ENCODE measurements at places on chromosomes 2 and 18.

GRCh38 chr2:240946654-240947053 lies 40.5 kb downstream of the CROCC2 start:
- DNase-seq = no peak

DNA sequence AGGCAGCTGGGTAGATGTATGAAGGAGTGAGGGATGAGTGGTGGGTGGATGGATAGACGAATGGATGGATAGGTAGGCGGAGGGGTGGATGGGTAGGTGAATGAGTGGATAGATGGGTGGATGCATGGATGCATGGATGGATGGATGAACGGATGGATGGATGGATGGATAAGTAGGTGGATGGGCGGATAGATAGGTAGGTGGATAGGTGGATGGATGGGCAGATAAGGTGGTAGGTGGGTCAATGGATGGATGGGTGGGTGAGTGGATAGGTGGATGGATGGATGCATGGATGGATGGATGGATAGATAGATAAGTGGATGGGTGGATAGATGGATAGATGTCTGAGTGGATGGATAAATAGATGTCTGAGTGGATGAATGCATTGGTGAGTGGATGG lies 30.1 kb downstream of the MLPH start:
- DNase-seq = no peak

DNA sequence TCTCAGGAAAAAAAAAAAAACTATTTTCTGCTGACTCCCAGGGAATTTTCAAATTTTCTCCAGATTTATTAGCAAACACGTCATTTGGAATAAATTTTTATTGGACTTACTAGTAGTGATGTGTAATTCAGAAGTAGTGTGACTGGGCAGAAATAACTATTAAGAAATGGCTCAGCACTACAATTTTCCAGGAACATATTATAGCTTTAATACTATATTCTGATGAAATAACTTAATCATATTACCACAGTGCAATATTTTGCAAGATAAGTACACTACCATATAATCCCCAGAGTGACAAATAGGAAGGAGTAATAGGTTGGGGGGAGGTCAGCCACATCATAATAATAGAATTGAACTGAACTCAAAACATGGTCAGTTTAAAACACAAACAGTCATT lies 19.7 kb upstream of the TNFAIP6 start:
- DNase-seq = no peak

GRCh38 chr2:207035875-207036274 lies 96.6 kb downstream of the CPO start:
- no peak for DNase-seq

GRCh38 chr18:21194871-21195771 lies 46.9 kb upstream of the GREB1L start:
- no peak for DNase-seq

GRCh38 chr18:61876899-61877298 lies 15.9 kb downstream of the RNF152 start:
- DNase-seq = no peak

- DNase-seq = no peak
Measured at GRCh38 chr2:18339326-18339725, 221.1 kb downstream of the RDH14 start.

- no peak for DNase-seq
Measured at GRCh38 chr2:128543036-128543435, 224.4 kb upstream of the HS6ST1 start.

GRCh38 chr2:10561288-10562035 lies 113.3 kb upstream of the ODC1 start:
- no peak for DNase-seq

- no peak for DNase-seq
Measured at GRCh38 chr18:36387310-36387709, 89.8 kb downstream of the FHOD3 start.

- DNase-seq = no peak
Measured at GRCh38 chr2:98277162-98277859, 68.9 kb upstream of the CNGA3 start.

DNA sequence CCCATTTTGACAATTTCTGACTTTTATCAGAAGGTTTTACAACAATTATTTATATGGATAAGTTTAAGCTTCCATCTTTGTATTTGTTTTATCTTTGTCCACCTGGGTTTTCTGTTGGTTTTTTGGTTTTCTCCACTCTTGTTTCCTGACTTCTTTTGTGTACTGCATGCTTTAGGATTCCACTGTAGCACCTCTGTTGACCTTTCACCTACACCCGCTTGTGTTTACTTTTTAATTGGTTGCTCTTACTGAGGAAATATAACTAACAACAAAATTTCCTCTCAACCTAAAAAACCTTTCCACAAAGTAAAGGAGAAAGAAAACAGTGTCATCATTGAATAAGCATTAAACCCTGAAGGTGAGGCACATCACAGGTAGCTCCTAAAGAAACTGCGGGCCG lies 39.8 kb upstream of the TTR start:
- DNase-seq = no peak

GRCh38 chr2:97871096-97871780 lies 124.5 kb downstream of the TMEM131 start:
- no peak for DNase-seq

DNA sequence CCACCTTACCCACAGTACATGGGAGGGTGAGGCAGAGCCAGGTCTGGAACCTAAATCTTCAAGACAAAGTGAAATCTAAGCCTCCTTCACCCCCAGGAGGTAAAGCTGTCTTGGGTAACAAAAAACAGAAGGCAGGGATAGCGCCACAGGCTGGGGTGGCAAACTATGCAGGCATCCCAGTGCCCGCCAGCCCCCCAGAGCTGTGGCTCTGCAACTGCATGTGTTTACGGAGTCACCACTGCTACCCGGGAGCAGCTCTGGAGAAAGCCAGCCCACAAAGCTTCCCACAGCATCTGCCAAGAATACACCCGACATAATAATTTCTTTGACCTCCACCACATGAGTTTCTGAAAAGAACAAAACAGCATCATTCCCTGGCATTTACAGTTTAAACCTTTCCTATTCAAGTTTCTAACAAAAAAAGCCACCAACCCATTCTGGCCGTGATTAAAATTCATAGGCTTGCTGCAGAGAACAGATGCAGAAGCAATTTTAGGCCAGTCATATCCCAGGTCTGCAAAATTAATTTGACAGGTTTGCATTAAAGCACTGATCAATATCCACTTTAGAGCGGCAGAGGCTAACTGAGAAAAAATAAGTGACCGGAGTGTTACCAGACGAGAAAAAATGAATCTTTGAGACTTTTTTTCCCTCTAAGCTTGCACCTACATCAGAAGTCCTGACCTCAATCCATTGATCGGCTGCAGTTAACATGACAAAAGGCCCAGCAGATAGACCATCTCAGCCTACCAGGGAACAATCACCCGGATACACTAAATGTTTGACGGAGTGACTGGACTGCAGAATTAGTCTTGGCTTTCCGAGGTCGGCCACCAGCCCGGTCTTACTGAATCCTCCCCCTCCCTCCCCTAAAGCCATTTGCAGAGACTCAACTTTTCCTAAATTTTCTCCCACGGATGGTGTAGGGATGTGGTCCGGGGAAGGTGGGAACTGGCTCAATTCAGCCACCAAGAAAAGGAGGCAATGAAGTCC lies 309.6 kb upstream of the SKOR2 start:
- no peak for DNase-seq

GRCh38 chr2:173355132-173355865 lies 627 bp downstream of the CDCA7 start:
- DNase-seq = no peak

- DNase-seq = peak; percentile 99
Measured at GRCh38 chr2:44168681-44169154, at the start of gene PPM1B. Gene PPM1B, plus strand, starts transcription at chr2:44168875. Its CDS starts 32,325 bp downstream, at chr2:44201200.

DNA sequence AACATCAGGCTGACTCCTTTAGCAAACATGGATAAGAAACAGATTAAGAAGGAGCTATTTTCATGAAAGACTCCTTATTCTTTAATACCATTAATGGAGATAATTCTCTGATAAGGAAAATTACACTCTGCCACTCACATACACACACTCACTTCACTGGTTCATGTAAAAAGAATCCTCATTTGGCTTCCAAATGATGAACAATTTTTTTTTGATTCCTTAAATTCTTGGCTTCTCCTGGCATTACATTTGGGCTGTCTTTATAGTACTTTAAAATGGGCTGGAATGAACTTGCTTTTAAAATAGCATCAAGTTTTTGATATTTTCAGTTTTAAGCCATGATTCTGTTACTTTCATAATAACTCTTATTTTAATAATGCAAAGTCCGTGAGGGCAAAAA lies 328.6 kb downstream of the SLC8A1 start:
- no peak for DNase-seq

DNA sequence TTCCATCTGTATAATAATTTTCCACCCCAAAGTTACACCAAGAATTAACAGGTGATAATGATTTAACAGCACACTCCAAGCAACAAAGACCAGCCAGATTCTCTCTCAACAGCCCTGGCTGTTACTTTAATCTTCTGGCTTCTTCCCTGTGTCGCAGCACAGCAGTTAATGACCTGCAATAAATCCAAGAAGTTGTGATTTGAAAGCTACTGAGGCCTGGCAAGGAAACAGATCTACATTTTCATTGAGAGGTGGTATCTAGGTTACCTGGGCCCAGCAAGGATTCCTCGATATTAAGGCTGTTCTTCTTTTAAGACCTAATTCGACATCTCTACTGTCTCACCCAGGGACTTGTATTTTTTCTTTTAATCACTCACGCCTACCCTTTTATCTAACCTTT lies 433.8 kb downstream of the NBAS start:
- no peak for DNase-seq

DNA sequence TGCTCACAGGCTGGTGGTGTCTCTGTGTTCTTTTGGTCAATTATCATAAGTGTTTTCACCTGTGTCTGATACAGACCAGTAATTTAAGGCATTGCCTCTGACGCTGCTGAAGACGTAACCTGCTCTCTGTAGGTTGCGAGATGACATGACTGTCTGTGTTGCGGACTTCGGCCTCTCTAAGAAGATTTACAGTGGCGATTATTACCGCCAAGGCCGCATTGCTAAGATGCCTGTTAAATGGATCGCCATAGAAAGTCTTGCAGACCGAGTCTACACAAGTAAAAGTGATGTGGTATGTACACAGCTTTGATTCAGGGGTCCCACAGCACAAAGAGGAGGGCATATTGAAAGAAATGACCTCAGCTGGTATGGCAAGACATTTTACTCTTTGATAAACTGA lies 33.8 kb upstream of the TMEM87B start:
- DNase-seq = no peak

DNA sequence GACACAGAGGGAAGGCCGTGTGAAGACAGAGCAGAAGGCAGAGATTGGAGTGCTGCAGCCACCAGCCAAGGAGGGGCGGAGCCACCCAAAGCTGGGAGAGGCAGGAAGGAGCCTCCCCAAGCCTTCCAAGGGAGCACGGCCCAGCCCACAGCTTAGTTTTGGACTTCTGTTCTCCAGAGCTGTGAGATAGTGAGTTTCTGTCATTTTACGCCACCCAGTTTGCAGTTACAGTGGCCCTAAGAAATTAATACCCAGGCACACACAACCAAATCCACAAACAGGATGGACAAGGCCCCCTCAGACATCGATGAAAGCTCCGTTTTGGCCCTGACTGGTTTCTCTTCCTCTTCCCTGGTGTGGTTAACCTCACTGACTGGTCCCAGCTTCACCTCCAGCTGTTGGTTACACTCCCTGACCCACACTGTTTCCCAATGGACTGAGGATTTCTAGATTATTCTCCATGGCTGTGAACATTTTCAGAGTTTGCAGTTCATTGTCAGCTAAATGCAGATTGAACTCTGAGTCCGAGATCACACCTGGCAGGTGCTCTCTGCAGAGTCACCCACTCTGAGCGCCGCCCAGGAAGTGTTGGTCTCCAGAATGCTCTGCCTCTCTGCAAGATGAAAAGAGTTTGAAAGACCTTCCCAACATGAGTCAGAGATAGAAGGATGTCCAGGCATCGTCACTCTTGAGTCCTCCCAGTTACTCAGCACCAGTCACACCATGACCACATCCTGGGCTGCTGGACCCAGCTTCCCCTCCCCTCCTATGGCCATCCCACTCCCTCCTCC lies 100.2 kb downstream of the TWIST2 start:
- no peak for DNase-seq

GRCh38 chr2:241312082-241312481 lies 3.4 kb downstream of the HDLBP start:
- no peak for DNase-seq

DNA sequence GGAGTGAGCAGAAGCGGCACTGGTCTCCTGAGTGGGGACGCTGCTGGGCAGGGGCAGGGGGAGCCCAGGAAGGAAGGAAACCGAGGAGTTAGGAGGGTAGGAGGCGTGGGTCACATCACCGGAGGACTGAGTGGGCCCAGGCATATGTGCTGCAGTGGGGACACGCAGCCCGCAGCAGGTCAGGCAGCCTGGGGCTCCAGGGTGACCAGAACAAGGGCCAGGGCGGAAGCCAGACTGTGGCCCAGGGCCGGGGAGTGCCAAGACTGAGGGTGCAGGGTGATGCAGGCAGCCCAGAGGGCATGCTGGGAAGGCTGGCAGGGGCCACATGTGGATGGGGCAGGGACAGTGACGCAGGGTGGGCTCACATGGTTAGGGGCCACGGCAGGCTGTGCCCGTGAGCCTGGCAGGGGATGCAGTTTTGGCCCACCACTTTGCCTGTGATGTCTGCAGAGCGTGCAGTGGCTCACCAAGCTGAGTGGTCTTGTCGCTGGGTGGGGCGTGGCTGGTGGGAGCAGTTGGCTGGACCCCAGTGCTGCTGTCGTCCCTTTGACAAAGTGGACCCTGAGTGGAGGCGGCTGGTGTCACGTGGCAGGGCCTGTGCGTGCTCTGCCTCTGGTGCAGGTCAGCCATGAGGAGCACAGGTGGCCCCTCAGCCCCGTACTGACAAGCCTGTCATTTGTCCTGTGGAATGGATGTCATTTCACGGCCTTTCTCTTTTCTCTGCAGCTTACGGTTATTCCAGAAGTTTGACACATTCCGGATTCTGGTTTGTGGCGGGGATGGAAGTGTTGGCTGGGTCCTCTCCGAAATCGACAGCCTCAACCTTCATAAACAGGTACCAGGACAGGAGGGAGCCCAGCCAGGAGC lies 87.1 kb downstream of the DGKD start:
- DNase-seq = no peak

DNA sequence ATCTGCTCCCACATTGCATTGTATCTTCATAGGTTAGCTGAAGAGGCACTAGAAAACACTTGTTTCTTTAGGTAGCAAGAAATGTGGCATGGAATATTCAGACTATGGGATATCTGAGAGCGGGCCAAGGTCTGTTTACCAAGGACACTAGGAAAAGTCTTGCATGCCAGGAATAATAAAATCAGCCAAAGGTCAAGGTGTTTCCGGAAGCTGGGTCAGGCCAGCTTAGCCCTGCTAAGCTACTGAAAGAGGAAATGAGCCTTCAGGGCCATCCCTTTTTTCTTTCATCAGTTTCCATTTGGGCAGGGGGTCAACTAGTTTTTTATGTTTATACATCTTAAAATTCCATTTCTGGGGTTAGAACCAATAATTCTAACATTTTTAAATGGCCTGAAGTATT lies 101.1 kb downstream of the DPP4 start:
- DNase-seq = no peak

- DNase-seq = no peak
Measured at GRCh38 chr18:68642003-68642402, 72.9 kb downstream of the TMX3 start.

All from stimulated activated CD8-positive, alpha-beta memory T cell treated with anti-CD3 and anti-CD28 coated beads, Interleukin-7, amount 100 ng/mL, for 1 hour (primary cell).